ENCODE measurements at places on chromosomes 1 and 21.

- DNase-seq: no peak
Measured at GRCh38 chr1:14106126-14106525, 406.1 kb downstream of the PRDM2 start.

- DNase-seq: no peak
Measured at GRCh38 chr1:189658381-189658780, 819.3 kb downstream of the BRINP3 start.

DNA sequence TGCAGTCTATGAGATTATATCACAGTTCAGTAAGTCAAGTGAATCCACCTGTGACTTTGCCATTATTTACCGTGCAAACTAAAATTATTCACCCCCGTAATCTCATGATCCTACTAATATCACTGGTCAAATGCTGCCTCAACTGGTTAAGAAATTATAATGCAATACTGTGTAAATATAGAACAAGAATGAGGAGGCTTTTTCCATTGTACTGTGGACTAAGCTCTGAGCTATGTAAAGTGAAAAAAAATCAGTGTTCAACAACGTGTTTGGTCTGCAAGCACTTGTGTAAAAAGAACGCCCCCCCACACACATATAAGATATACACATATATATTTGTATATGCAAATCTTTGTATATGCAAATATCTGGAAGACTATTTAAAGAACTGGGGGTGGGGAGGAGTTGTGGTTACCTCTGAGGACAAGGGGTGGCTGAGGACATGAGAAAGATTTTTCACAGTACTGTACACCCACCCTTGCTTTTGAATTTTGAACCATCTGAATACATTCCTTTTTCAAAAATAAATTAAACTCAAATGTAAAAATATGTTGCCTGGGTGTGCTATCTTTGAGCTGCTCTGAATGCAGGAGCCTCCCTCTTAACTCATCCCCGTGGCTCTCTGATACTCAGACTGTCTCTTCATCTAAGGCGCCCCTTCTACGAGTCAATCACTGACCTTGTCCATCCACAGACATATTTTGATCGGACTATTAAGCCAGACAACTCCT, 57.0 kb downstream of the PTP4A2 start:
- DNase-seq: no peak

- DNase-seq: no peak
Measured at GRCh38 chr1:87612956-87613355, 284.3 kb downstream of the LMO4 start.

DNA sequence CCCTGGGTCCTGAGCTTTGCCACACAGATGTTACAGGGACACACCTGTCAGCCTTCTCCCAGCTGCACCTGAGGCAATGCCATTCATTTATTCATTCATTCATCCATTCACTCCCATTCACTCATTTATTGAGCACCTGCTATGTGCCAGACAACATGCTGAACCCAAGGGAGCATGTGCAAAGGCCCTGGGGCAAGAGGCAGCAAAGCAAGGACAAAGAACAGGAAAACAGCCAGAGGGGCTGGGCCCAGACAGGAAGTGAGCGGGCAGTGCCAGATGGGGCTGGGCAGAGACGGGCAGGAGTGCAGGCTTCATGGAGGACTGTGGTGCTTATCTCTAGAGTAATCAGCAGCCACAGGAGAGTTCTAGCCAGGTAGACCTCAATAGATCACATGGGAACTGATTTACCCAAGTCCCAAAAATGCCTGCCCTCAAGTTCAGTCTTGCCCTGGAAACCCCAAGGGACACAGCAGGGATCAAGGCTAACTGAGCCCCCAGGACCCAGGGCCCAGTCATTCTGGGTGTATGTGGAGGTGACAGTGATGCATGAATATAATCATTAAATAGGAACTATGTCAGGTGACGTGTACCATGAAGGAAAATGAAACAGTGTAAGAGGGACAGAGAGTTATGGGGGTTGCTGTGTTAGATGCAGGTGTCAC, 530.3 kb downstream of the MATN1 start:
- DNase-seq: no peak

DNA sequence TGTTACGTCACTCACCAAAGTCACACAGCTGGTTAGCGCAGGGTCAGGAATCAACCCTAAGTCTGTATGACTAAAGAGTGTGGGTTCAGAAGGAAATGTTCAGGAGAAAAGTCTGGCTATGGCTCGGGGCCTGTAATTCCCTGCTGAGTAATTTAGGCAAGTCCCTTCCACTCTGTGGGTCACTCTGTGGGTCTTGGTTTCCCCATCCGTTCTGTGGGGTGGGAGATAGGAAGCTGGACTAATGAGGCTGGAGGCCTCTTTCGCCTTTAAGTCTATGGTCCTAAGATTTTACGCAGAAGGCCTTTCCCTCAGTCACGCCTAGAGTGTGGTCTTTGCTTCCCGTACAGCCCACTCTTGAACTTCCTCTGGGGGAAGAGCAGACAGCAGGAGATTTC, 14.3 kb upstream of the MED18 start:
- DNase-seq: no peak

- DNase-seq: no peak
Measured at GRCh38 chr1:157878059-157878458, 36.5 kb upstream of the CD5L start.

GRCh38 chr1:61226791-61227567, 144.6 kb downstream of the NFIA start:
- no peak for DNase-seq

- DNase-seq: no peak
Measured at GRCh38 chr1:192749349-192749748, 59.5 kb upstream of the RGS2 start.

DNA sequence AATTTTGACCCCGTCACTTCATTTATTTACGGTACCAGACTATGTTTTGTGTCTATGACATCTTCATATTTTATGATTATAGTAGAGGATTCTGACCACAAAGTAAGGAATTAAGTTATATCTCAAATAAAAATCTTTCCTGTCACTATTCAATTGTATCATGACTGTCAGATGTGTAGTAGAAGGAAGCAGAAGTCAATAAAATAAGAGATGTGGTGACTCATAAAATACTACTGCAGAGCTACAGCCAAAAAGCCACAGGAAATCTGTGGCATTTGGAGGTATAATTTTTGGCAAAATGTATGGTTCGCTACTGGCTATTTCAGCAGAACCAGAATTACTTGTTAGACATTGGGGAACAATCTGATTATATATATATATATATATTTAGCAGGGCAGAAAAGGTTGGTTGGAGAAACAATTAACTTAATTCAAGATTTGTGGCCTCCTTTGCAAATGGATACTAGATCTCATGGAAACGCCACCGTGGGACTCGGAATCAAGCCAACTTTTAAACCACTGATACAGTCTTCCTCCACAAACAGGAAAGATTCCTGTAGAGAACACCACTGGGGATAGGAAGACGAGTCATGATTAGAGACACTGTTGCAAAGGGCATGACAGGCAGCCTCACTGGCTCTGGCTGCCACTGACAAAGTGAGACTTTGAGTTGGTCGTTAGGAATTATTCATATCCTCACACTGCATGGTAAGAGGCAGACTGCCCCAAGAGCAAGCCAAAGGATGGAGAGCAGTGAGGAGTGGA, 5.1 kb downstream of the FCRL2 start:
- DNase-seq: no peak

DNA sequence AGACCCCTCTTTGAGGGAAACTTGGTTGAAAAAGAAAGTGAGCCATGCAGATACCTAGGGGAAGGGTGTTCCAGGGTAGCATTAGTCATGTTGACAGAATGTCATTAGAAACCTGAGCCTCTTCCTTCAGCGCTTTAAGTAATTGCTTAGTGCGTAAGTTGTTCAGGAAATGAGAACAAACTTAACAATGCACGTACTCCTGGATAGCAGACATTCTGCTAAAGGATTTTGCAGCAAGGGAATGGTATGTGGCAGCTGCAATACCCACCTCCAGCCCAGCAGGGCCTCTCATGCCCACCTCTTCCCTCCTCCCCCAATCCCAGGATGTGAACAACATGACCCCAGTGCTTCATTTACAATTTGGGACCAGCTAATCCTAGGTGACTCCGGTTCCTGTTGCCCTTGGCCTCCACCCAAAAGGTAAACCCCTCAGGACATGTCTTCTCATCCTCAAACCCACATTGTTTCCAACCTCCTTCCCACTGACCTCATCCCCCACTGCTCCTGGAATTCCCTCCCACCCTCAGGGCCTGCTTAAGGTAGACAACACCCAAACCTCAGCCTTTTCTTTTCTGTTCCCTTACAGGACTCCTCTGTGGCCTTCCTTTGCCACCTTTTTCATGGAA, 98.0 kb upstream of the BCAR3 start:
- DNase-seq: no peak

- DNase-seq: no peak
Measured at GRCh38 chr1:113456967-113457366, 66.7 kb downstream of the MAGI3 start.

GRCh38 chr1:224739303-224739996, 123.3 kb downstream of the CNIH3 start:
- DNase-seq: no peak

DNA sequence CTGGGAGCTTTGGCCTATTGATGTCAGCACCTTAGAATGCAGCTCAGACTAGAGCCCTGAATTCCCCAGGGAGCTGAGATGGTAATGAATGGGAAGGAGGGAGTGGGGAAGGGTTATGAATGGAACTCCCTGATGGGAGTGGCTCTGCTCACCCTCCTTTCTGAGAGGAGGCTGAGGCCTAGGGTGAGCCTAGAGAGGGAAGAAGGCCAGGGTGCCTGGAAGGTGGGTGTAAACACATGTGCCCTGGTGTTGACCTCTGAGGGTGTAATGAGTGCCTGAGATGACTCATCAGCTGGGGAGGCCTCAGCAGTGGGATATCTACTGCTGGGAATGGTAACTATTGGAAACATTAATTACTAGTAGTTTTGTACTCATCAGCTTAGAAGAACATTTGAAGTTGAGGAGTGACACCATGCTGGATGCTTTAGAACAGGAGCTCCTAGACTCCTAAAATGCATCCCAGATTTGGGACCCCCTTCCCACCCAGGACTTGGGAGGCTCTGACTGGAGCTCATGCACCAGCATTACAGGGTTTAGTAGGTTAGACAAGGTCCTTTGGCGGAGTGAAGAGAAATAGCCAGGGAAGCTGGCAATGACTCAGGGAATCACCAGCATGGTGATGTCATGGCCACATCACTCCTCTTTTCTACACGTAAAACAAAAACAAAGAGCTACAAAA, 16.0 kb upstream of the PIGV start:
- peak; percentile 40 for DNase-seq

DNA sequence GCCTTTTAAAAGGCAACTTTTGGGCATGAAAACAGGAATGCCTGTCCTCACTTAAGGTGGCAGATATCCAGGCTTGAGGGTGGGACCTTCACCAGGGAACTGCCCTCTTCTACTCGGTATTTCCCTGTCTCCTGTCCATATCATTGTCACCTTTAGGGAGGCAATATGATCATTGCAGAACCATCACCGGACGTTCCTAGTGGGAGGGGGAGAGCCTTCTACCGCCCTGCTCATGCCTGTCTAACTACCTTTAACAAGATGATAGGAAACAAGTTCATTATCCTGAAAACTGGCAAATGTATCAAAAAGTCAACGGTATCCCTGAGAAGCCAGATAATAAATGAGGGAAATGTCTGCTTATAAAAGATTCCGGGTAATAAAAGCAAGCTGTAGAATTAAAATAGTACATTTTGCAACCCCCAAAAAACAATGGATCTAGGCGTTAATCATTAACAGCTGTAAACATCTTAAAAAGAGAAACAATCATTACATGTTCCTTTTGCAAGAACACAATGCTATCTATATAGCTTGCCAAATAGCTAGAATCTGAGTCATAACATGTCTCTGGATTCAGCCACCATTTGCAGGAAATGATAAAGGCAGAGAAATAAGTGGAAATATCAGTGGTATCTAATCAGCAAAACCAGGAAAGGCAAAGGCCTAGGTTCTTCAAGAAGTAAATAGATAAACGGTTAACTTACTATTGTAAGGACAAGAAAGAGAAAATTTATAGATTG, 852.9 kb upstream of the ADGRL4 start:
- no peak for DNase-seq

- peak; percentile 82 for DNase-seq
Measured at GRCh38 chr1:211830328-211831142, at the start of gene LPGAT1. Gene LPGAT1 (minus strand): TSS chr1:211830763. CDS start chr1:211829296, 1,467 bp downstream.

GRCh38 chr1:54297596-54298283, 97.8 kb downstream of the MRPL37 start:
- no peak for DNase-seq

GRCh38 chr1:186978596-186979556, 150.1 kb downstream of the PLA2G4A start:
- DNase-seq: no peak

GRCh38 chr1:15509586-15509985, 14.4 kb downstream of the CASP9 start:
- DNase-seq: no peak

DNA sequence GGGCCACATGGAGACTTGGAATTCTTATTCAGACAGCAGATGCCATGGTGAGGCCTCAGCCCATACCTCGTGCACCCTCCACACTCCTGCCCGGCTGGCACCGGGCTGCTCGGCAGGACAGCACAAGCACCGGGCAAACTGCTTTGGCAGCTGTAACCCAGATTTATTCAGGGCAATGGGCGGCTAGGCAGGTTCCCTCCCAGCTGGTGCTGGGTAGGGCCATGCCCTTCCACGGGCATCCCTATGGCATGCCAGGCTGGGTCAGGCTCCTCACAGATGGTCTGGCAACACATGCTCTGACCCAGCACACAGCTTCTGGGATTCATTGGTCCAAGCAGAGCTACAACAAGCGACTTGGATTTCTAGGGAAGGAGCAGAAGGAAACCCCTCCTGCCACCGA, 53.4 kb downstream of the ATP1A1 start:
- DNase-seq: no peak

GRCh38 chr1:91591175-91591974, 90.7 kb downstream of the CDC7 start:
- DNase-seq: peak; percentile 30

GRCh38 chr1:100448366-100448765, 89.6 kb upstream of the GPR88 start:
- no peak for DNase-seq

All from stimulated activated CD4-positive, alpha-beta T cell treated with anti-CD3 and anti-CD28 coated beads, Interleukin-15, amount 100 ng/mL, for 24 hours (primary cell).